ENCODE measurements at places on chromosomes 11 and 22.

DNA sequence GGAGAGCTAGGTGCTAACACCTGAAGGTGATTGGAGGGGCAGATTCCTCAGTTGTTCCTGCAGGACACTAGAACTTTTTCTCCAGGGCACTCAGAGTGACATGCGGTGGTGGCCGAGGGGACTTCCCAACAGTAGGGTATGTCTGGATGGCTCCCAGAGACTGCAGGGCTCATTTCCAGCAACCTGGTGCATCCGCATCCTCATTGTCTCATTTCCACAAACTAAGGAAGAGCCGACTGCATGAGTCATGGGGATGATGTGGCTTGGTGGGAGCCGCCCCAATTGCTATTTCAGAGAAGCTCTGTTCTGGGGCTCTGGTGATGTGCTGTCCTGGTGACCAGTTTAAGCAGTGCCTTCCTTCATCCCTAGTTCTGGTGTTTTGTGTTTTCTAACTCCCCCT lies 2.8 kb upstream of the ROBO4 start:
- no peak for DNase-seq

DNA sequence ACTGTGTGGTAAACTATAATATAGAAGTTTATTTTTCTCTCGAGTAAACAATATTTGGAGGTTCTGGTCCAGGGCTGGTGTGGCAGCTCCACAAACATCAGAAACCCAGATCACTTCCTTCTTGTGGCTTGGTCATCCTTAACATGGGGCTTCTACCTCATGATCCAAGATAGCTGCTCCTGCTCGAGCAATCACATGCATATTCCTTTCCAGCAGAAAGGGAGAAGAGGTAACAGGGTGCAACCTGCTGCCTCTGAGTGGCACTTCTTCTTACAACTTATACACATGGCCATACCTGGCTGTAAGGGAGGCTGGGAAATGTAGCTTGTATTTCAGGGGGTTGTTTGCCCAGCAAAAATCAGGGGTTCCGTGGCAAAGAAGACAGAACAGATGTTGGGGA lies 44.6 kb upstream of the SYT7 start:
- DNase-seq: no peak

GRCh38 chr11:47523490-47524225 lies 29.3 kb downstream of the CELF1 start:
- no peak for DNase-seq

DNA sequence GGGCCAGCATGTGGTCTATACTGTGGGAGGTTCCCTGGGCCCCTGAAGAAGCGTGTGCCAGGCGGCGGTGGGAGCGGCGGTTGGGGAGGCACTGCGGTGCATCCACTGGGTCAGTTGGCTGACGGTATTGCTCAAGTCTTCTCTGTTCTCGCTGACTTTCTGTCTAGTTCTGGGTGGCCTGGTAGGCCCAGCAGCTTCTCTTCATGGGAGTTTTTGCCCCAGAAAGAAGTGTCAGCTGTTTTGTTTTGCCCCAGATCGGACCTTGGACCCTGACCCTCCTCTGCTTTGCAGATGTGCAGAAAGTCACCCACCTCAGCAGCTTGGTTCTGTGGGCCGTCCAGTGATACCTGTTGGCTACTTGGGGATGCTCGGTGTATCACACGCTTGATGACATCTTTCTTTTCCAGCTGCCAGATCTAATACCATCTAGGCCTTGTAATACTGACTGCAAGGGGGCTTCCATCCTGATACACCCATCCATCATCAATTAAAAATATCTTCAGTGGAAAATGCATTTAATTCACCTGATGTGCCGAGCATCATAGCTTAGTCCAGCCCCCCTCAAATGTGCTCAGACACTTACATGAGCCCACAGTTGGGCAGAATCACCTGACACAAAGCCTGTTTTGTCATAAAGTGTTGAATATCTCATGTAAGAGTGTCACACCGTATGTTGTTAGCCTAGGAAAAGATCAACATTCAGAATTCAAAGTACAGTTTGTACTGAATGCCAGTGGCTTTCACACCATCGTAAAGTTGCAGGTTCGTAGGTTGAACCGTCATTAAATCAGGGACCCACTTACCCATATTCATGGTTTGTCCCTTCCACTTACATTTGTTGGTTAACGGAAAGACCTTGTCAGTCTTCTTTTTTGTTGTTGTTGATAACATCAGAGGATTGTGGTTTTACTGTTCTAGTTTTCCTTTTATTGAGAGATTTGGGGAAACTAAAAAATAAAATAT lies 13.9 kb downstream of the ZBED4 start:
- DNase-seq: no peak

GRCh38 chr11:79507706-79508105 lies 66.9 kb upstream of the TENM4 start:
- DNase-seq: no peak

DNA sequence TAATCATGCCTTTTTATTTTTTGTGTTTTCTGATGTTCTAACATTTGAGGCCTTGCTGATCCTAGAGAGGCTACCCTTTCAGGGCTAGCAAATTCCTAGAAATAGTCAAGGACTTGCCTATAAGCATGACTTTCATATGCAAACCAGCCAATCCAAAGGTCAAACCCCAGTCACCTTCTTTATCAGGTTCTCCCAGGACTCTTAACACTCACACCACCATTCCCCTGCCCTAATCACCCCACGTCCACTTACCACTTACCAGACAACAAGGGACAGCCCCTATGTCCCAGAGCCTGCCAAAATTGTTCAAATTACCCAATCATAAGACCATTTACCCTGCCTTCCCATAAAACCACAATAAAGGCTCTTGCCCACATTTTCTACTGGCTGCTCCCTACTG lies 1339.8 kb downstream of the LRRC4C start:
- no peak for DNase-seq

DNA sequence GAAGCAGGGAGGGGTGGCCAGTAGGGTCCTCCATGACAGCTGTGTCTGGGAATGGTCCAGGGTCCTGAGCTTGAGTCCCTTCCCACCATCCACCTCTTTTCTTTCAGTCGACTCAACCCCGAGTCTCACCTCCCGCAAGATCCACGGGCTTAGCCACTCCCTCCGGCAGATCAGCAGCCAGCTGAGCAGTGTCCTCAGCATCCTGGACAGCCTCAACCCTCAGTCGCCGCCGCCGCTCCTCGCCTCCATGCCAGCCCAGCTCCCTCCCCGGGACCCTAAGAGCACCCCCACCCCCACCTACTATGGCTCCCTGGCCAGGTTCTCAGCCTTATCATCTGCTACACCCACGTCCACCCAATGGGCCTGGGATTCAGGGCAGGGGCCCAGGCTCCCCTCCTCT lies 81.9 kb downstream of the CEP164 start:
- no peak for DNase-seq

DNA sequence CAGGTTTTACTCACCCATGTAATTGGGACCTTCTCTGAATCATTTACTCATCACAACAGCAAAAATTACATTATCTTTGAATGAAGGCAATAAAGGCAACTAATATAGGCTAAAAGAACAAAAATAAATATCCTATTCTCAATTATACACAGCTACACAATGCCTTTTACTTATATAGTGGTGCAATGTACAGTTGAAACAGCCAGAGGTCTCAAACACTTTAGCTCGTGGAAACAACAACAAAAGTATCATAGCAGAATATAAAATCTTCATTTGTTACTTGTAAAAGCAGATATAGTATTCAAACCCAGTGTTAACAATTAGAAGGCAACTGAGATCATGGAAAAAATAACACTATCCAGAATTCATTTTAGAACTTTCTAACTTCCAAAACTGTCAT lies 20.6 kb upstream of the CCDC34 start:
- DNase-seq: no peak

DNA sequence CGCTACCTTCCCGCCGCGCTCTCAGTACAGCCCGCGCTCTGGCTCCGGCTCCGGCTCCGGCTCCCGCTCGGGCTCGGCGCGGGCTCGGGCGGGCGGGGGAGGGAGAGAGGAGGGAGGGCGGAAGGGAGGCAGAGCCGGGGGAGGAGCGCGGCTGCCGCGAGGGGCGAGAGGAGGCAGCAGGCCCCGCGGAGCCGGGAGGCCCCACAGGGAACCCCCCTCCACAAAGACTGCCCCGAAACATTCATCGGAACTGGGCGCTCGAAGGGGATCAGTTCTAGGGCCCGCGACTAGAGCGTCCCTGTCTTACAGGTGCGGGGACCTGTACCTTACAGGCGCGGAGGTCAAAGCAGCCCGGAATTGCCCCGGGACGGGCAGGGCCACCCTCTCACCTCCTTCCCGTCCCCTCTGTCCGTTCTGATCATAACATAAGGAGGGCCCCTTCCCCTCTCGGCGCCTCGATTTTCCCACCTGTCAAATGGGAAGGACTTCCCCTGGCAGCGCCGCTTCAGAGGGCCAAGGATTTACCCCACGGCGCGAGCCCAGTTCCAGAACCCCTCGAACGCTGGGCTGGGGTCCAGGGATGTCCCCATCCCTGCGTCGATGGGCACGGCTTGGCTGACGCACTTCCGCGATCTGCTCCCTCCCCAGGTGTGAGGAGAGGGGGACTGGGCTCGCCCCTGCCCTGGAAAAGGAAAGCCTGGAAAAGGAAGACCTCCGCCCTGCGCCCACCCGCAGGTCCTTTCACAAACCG lies at the start of gene SHISA8:
Gene SHISA8 (minus strand): TSS at position 40 of the 751 bp plus-strand sequence. CDS start 407 bp downstream, outside the sequence.
- DNase-seq: peak; percentile 61

GRCh38 chr22:31577711-31578110 lies 81.4 kb downstream of the SFI1 start:
- no peak for DNase-seq

DNA sequence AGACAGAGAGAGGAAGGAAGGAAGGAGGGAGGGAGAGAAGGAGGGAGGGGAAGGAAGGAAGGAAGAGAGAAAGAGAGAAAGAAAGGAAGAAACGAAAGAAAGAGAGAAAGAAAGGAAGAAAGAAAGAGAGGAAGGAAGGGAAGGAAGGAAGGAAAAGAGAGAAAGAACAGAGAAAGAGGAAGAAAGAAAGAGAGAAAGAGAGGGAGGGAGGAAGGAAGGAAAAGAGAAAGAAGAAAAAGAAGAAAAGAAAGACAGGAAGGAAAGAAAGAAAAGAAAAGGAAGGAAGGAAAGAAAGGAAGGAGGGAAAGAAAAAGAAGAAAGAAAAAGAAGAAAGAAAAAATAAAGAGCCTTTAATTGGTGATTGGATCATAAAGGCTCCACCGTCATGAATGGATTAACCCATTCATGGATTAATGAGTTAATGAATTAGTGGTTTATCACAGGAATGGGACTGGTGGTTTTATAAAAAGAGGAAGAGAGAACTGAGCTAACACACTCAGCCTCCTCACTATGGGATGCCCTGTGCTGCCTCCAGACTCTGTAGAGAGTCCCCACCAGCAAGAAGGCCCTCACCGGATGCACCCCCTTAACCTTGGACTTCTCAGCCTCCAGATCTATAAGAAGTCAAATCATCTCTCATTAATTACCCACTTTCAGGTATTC lies 9.0 kb upstream of the PLAAT2 start:
- no peak for DNase-seq

DNA sequence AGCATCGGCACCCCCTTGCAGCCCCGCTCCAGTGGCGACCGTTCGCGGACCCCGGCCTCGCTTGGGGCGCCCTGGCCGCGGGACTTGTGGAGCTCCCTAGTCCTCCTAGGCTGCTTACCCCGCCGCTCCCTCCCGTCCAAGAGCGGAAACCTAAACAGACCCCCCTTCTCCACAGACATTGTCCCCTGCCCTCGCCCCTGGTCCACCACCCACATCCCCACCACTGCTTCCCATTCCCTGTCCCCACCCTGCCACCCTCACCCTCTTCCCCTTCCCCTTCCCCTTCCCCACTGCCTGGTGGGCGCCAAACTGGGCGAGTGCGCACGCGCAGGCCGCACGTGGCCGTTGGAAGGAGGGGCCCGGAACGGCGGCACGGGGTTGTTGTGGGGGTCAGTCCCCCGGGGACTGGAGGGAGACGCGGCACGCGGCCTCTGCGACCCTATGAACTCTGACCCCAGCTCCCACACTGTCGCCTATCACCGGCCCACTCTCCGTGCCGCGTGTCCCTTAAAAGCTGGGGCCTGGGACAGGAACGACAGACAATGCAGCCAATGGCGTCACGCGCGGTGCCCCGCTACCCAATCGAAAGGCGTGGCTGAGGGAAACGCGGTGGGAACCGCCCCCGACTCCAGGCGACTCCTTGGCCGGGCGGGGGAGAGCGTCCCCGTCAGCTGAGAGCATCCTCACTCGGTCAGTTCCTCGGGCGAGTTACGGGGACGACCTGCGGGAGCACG lies at the start of gene SNX32:
Gene SNX32 (plus strand): TSS at position 667 of the 734 bp plus-strand sequence. CDS start 103 bp downstream, outside the sequence.
- peak; percentile 93 for DNase-seq

DNA sequence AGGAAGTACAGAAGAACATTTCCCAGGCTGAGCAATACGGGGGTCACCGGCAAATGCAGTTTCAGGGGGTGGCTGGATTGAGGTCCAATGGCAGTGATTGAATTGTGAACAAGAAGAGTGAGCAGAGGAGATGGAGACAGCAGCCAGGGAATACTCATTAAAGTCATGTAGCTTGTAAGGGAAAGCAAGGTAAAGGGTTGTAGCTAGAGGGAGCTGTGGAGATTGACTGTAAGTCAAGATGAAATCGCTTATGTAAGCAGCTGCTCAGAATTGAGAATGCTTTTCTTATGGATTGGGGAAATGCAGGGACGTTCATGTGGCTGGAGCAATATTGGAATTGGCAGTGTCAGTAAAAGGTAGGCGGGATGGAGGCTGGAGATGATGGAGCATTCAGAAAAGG lies 111.4 kb upstream of the TBCEL start:
- no peak for DNase-seq

DNA sequence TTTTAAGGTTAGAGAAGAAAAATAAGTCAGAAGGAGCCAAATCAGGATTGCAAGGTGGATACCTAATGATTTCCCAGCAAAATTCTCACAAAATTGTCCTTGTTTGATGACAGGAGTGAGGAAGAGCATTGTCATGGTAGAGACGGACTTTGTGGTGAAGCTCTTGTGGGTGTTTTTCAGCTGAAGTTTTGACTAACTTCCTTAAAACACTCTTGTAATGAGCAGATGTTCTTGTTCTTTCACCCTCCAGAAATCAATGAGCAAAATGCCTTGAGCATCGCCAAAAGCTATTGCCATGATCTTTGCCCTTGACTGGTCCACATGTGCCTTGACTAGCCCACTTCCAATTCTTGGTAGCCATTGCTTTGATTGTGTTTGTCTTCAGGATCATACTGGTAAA lies 20.0 kb downstream of the CALCB start:
- DNase-seq: no peak

GRCh38 chr11:100761841-100762240 lies 74.8 kb downstream of the ARHGAP42 start:
- no peak for DNase-seq

- no peak for DNase-seq
Measured at GRCh38 chr11:60919320-60919719, 4.9 kb upstream of the TMEM132A start.

- no peak for DNase-seq
Measured at GRCh38 chr11:35138606-35138942, 397 bp upstream of the CD44 start.

Data from stimulated activated CD4-positive, alpha-beta T cell treated with anti-CD3 and anti-CD28 coated beads, Interleukin-12 subunit alpha, Interleukin-12 subunit beta, amount 100 ng/mL, for 4 hours (primary cell).